Ovary (tissue), 10 donors: ENCODE measurements at places on chromosomes 7 and 10. TPM values are rescaled to one million over a fixed set of nuclear protein-coding genes. Genes with fewer than 3 reads are reported as not detected.

- DNase-seq, result no peak
Measured at GRCh38 chr10:131693766-131694165, 207.0 kb upstream of the PPP2R2D start.

DNA sequence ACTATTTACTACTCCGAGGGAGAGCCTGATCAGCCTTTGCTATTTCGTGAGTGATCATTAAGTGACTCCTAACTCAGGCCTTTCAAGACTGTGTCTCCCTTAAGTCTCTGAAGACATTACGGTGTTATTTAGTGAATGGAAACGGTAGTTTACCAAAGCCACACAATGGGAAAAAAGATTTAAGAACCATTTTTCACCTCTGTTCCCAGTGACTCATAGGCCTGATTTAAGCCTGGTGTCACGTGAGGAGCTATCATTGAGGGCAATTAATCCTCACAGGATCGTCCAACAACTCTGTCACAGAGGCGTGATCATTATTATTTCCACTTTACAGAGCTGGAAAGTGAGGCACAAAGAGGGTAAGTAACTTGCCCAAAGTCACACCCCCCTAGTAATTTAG, 20.3 kb downstream of the C10orf90 start:
- no peak for DNase-seq

GRCh38 chr7:65454469-65454868, 80.8 kb downstream of the ZNF92 start:
- no peak for DNase-seq

DNA sequence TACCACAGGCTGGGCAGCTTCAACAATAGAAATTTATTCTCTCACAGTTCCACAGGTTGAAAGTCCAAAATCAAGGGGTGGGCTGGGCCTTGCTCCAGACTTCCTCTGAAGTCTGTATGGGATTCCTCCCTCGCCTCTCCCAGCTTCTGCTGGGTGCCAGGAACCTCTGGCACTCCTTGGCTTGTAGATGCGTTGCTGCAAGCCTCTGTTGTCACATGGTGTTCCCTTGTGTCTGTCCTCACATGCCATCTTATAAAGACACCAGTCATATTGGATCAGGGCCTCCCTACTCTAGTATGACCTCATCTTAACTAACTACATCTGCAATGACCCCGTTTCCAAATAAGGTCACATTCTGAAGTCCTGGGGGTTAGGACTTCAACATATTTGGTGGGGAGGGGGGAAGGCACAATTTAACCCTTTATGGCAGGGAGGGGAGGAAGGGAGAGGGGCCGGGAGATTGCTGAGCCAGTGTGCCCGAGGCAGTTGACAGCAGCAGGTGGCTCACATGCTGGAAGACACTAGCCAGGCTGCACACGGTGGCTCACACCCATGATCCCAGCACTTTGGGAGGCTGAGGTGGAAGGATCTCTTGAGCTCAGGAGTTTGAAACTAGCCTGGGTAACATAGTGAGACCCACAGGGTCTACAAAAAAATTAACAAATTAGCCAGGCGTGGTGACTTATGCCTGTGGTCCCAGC, 18.8 kb downstream of the ZNF282 start:
- DNase-seq, result no peak

DNA sequence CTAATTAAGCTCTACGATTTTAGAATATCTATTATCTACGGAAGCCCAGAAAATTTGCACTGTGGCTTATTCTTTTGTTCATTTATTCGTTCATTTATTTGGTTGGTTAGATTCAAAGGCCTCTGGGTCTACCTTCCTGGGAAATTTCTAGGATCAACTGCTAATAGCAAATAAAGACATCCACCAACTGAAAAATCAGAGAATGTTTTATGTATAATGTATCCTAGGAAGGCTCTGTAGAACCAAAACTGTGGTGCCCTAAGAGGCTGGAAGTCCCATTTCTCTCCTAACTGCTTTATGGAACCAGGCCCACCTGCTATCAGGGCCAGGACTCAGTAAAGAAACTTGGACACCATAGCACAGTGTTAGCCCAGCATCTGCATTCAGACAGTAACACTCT, 923.4 kb upstream of the AUTS2 start:
- DNase-seq, result no peak

DNA sequence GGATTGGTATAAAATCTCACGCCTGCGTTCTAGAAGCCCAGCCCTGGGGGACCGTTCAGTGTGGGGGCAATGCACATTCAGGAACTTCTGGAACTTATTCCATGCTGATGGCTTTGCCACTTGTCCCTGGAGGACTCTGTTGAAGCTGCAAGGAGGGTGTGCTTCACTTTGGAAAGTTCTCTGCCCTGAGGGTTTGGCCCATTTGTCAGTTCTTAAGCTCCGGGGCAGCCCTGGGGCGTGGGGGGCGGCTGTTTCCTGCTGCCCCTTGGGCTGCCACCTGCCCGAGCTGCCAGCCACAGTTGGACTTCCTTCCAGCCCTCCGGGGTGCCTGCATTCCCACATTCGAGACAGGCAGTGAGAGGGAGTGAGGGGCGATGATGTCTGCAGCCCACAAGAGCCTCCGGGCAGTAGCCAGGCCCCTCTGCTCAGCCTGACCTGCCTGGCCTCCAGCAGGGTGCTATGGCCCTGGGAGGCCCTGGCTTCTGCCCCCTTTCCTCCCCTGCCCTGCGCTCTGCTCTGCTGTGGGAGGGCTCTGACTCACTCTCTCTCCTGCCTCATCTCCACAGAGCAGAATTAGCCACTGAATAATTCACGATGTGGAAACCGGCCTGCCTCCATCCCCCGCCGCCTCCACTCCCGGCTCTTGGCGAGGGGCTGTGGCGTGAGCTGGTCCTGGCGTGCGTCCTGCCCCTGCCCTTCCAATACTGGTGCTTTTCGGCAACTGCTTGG, 1.9 kb downstream of the TTYH3 start:
- DNase-seq, result peak; percentile 44

- no peak for DNase-seq
Measured at GRCh38 chr10:32377458-32378259, 30.7 kb upstream of the EPC1 start.

DNA sequence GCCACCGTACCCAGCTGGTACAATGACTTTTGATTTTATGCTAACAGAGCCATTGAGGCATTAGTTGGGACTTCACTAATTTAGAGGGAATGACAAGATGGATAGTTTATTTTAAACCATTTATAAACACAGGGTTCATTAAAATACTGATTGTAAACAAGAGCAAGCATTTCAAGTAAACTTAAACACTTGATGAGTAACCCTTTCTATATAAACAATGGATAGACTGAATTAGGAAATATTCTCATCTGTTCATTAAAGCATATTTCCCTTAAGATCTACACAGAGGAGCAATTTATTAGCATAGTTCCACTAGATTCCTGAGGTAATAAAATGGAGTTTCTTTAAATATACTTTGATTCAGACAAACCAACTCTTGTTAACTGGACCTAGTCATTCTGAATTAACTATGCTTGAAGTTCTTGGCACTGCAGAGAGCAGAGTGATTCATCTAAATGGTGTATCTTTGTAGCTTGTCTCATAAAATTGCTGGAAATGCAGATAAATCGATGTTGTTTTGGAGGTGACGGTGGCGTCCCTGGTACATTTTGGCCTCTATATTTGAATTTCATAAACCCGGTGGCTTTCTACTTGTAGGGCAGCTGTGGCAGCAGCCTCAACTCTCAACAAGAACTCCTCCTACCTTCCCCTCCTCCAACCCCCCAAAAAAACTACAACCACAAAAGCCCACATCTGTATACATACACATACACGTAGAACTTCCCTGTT, 15.4 kb upstream of the VDAC2 start:
- DNase-seq, result no peak

DNA sequence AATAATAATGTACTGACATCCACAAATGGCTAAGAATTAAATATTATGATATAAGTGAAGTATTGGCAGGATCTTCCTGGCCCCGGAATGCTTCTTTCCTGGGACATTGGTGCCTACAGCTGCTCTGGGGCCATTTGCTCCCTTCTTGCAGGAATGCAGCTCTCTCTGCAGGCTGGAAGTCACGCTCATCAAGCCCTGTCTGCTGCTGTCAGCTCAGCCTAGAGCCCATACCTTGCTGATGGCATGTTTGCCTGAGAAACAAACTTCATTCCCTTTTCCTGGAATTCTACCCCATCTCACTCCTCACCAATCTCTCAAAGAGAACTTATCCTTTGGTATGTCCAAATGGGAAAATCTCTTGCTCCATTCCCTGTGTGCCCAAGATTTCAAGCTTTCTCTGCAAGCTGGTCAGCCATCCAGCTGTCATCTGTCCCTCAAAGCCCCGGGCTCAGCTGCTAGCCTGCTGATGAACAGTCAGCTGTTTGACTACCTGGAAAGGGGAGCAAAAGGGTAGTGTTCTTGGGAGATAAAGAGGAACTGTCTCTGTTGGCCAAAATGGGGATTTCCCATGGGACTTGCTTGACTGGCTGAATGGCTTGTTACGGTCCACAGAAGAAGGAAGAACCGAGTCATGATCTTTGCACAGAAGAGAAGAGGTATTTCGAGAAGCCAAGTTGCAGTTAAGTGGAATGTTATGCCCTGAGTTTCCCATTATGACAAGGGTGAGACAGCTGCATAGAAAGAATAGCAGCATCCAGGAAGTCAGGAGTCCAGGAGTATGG, 12.0 kb upstream of the RASSF4 start:
- DNase-seq, result no peak

DNA sequence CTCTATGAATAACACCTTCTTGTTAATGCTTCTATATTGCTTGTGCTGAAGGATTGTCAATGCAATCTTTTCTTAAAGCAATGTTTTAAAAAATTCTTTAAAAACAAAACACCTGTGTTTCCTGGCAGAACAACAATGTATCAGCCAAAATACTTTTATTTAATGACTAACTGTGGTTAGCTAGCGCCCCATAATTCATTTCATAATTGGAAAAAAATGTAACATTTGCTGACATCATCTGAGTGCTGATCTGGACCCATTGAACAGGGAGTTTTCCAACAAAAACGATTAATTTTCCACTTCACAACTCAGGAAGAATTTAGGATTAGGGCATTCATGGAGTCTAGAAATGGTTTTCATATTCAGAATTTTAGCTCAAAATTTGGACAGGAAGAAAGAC, 137.6 kb upstream of the CDK6 start:
- DNase-seq, result no peak

The FGL2 gene
- total RNA-seq, result 10.5 TPM

The CDHR1 gene
- total RNA-seq, result 0.08 TPM

The ASB10 gene
- total RNA-seq, result not detected

The FGFBP3 gene
- 1.4 TPM for total RNA-seq

The MYO1G gene
- total RNA-seq, result 0.61 TPM
